Gastroesophageal sphincter (tissue), 4 donors: ENCODE measurements at places on chromosomes 3 and 15.

DNA sequence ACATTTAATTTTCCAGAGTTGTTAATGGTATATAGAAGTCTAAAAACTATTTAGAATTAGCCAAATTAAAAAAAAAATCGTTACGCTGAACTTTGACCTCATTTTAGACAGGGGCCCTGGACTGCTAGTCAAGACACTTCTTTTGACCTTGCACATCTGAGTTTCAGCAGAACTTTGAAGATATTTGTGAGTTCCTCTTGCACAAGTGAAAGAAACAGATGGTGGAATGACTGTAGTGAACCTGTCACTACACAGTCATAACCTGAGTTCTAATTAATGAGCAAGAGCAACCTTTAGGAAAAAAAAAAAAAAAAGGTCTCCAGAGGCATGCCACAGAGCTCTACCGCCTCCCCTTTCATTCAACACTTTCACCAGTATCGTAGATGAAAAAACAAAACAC is 5.3 kb downstream of the MYO5C start:
- no peak for ATAC-seq

GRCh38 chr15:88208396-88208795 is 48.1 kb downstream of the NTRK3 start:
- ATAC-seq = no peak

GRCh38 chr3:156483961-156484787 is 70.7 kb downstream of the SSR3 start:
- peak; percentile 70 for ATAC-seq

DNA sequence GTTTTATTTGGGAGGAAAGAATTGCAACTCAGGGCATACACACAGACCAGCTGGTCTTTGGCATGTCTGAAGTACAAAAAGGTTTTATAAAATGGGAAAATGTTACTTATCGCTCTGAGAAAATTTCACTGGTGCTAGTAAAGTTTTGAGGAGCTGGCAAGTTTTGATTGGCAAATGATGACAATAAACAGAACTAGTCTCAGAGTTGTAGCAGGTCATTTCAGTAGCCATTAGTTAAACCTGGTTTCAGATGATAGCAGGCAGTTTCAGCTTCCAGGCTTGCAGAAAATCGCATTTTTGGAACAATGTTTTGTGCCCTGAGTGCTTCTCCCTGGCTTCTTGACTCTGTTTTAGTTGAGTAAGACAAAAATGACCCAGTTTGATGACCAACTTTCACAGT is 10.7 kb downstream of the B2M start:
- ATAC-seq = no peak

DNA sequence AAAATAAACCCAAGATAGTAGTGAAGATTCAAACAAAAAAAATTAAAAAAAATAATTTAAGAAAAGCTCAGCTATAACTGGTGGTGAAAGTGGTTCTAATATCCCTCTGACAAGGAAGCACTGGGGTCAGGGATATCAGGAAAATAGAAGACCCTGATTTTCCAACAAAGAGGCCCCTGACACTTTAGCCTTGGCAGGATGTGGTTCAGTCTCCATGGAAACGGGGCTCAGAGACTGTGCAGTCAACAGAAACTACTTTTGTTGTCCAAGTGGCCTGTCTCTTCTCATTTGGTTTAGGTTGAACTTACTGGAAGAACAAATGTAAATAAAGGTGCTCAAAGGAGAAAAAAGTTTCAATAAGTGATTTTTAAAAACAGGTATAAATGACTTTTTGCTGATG is 27.2 kb downstream of the INTS14 start:
- no peak for ATAC-seq

GRCh38 chr3:72346526-72346926 is 501.7 kb downstream of the SHQ1 start:
- peak; percentile 88 for ATAC-seq

GRCh38 chr3:178494386-178494785 is 41.9 kb upstream of the KCNMB2 start:
- ATAC-seq = no peak

GRCh38 chr3:148943506-148944205 is 47.7 kb upstream of the GYG1 start:
- peak; percentile 61 for ATAC-seq

DNA sequence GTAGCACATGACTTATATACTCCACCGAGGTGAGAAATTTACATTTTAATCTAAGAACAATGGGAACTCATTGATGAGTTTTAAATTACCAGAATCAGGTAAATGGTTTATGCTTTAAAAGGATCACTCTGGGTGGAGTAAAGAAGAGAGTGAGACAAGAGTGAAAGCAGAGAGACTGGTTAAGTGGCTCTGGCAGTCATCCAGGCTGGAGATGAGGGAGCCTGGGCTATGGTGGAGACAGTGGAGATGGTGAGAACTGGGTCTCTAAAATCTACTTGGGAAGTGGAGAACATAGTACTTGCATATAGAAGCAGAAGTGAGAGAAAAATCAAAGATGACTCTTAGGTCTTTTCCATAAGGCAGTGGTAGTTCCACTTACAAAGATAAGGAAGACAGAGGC is 37.1 kb upstream of the SLC25A36 start:
- ATAC-seq = no peak

GRCh38 chr15:48040166-48040817 is 80.5 kb upstream of the SLC24A5 start:
- ATAC-seq = no peak

DNA sequence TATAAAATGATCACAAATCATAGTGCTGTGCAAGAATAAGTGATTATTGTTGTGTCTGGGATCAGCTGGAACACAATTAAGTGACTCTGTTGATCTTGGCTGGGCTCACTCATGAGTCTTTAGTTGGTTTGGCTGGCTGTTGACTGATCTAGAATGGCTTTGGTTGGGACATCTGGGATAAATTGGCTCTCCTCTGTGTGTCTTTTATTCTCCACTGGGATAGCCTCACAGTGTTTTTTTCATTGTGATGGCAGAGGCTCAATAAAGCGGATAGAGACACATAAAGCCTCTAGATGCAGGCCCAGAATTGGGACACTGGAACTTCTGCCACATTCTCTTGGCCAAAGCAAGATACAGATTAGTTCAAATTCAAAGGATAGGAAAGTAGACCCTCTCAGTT is 735.6 kb downstream of the PDCD6IP start:
- no peak for ATAC-seq

GRCh38 chr3:36893826-36894225 is 51.0 kb downstream of the TRANK1 start:
- ATAC-seq = no peak

DNA sequence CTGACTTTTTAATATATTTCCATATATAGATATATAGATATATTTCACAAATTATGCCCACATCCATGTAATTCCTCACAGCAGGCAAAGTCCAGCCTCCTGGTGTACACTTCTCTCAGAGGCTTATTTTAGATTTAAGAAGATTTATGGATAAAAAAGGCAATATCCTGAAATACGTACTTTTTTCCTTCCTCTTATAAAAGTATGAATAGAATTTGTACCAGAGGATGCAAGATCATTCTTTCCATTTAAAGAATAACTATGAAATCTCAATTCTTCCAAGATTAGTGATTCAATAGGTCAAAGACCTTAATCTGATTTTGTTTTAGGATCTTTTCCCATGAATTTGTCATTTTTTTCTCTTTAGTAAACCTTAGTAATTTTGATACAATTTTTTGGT is 597.9 kb upstream of the TBL1XR1 start:
- ATAC-seq = no peak

DNA sequence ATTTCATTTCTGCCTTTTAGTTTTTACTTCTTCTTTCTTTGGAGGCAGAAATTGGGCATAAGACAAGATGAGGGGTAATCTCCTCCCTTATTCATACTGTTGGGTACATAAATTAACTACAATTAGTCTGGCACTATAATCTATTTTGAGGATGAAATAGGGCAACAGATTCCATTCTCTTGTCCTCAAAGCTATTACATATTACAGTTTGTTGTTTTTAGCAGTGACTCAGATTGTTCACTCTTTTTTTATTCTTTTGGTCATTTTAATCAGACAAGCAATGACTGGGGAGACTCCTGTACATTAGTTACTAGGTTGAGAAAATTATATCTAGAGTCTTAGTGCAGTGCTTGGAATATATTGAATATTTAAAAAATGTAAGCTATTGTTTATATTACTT is 556.0 kb downstream of the OTOL1 start:
- ATAC-seq = no peak

DNA sequence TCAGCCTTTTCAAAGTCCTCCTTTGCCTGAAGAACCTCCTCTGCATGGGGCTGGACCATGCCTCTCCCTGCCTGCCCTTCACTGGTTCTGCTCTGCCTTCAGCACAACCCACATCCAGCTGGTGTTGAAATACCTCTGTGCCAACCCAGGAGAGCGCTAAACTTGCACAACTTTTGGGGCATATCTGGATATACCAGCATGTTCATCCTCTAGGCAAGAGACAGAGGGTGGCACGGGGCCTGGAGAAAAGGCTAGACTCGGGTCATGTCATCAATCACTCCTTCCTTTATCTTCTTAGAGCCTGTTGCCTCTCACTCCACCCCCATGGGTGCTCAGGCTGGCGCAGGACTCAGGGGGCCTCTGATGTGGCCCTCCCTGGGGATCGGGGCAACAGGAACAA is 4.8 kb downstream of the SEMA4B start:
- ATAC-seq = peak; percentile 26

GRCh38 chr3:45762647-45763302 is 33.6 kb downstream of the SLC6A20 start:
- ATAC-seq = no peak

GRCh38 chr3:145055375-145056076 is 1083.9 kb downstream of the DIPK2A start:
- no peak for ATAC-seq

- ATAC-seq = no peak
These were observed 56.0 kb upstream of the PPARG start for GRCh38 chr3:12232785-12233300.
